Smooth muscle cell of the pulmonary artery (primary cell): ENCODE measurements at places on chromosomes 1 and 21. TPM values are rescaled to one million over a fixed set of nuclear protein-coding genes. Genes with fewer than 3 reads are reported as not detected.

The IL22RA1 gene
- total RNA-seq, result 0.07 TPM in 1 of 2 replicates, not detected in the other

The IFI6 gene
- total RNA-seq, result 31.8 and 37.1 TPM in 2 replicates

The PPP2R5A gene
- total RNA-seq, result 17.5 and 26.2 TPM in 2 replicates

The TTLL7 gene
- total RNA-seq, result 19.1 and 26.0 TPM in 2 replicates

The MYOG gene
- not detected in 2 replicates for total RNA-seq

The MTHFR gene
- total RNA-seq, result 36.9 and 39.1 TPM in 2 replicates

The ZSCAN20 gene
- total RNA-seq, result 12.2 and 13.4 TPM in 2 replicates

The E2F2 gene
- 0.13 and 0.39 TPM in 2 replicates for total RNA-seq

The DSCAM gene
- total RNA-seq, result 0.26 TPM in 1 of 2 replicates, not detected in the other

The FAAH gene
- 0.72 and 1.9 TPM in 2 replicates for total RNA-seq

The IGSF3 gene
- total RNA-seq, result 0.26 and 1.6 TPM in 2 replicates

The TNFRSF9 gene
- 0.07 and 0.30 TPM in 2 replicates for total RNA-seq
